Mesothelial cell of epicardium (in vitro differentiated cells): ENCODE measurements at places on chromosomes 1 and 21. TPM values are rescaled to one million over a fixed set of nuclear protein-coding genes. Genes with fewer than 3 reads are reported as not detected.

GRCh38 chr1:163820766-163821165 lies 499.0 kb downstream of the NUF2 start:
- H3K36me3 ChIP-seq: peaks cover 7% of the 10 kb centered on the region
- no peak overlapping the region for H3K4me3 ChIP-seq
- no peaks in the 10 kb centered on the region for H3K27me3 ChIP-seq
- no peak for DNase-seq
- peaks cover 54% of the 10 kb centered on the region for H3K4me1 ChIP-seq
- H3K27ac ChIP-seq: peak overlapping the region; percentile 92

Gene VCAM1
- 30.8 to 35.6 TPM (median 33.6 TPM) in 3 replicates for total RNA-seq

- peaks cover 16% of the 10 kb centered on the region for H3K4me1 ChIP-seq
- DNase-seq: no peak
- no peak overlapping the region for H3K4me3 ChIP-seq
- peaks cover 4% of the 10 kb centered on the region for H3K36me3 ChIP-seq
- no peaks in the 10 kb centered on the region for H3K27me3 ChIP-seq
- H3K27ac ChIP-seq: peak overlapping the region; percentile 30
Measured at GRCh38 chr1:160993544-160994193, 27.3 kb downstream of the F11R start.

Gene KIF17
- total RNA-seq: 0.40 to 0.86 TPM (median 0.44 TPM) in 3 replicates

DNA sequence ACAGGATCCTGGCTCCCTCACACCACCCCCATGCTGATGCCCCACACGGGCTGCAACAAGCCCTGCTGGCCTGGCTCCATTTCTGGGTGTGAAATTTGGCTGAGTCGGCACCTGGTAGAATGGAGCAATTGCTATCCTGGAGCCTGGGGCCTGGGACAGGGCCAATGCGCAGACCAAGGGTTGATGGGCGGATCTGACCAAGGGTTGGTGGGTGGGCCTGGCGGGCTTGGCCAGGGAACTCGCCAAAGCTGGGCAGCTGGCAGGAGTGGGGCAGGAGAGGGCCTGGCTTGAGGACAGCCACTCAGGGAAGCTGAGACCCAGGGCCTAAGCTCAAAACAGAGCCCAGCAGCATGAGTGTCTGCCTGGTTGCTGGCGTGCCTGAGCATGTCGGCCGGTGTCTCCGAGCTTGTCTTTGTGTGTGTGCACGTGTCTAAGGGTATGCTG lies 70.9 kb upstream of the POU3F1 start:
- peaks cover 14% of the 10 kb centered on the region for H3K27me3 ChIP-seq
- no peak for DNase-seq
- H3K4me1 ChIP-seq: no peaks in the 10 kb centered on the region
- no peak overlapping the region for H3K4me3 ChIP-seq
- H3K27ac ChIP-seq: no peak overlapping the region

- DNase-seq: no peak
- no peaks in the 10 kb centered on the region for H3K27me3 ChIP-seq
- no peaks in the 10 kb centered on the region for H3K36me3 ChIP-seq
- peak overlapping the region; percentile 97 for H3K27ac ChIP-seq
- H3K4me3 ChIP-seq: no peak overlapping the region
Measured at GRCh38 chr1:21325231-21325718, 35.0 kb upstream of the ECE1 start.

Gene C1orf167
- 0.18 to 0.20 TPM in 2 of 3 replicates, not detected in the other for total RNA-seq

Gene TMEM269
- 0.54 to 0.98 TPM (median 0.91 TPM) in 3 replicates for total RNA-seq

DNA sequence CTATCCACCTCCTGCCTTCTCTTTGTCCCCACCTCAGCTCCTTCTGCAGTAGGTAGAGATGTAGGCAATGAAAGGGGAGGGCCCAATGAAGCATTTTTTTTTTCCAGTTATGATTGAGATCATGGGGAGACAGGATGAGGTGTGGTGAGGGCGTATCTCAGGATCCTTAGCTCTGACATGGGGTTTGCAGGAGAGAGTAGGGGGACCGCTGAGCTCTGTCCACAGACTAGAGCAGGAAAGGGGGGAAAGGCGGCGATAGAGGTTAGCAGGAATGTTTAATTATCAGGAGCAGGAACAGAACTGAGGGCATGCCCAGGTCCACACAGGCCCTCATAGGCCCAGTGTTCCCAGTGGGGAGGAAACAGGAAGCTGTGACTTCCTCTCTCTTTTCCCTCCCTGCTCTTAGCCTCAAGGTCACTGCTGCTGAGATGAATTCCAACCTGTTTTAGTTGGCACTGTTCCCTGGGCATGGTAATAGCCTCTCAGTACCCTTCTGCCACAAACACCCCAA lies 901 bp upstream of the RXFP4 start:
- peak overlapping the region; percentile 64 for H3K27ac ChIP-seq
- H3K27me3 ChIP-seq: no peaks in the 10 kb centered on the region
- H3K4me1 ChIP-seq: peaks cover 26% of the 10 kb centered on the region
- no peak for DNase-seq
- no peaks in the 10 kb centered on the region for H3K36me3 ChIP-seq

GRCh38 chr1:34590211-34590623 lies 164.6 kb upstream of the GJB5 start:
- H3K4me1 ChIP-seq: peaks cover 2% of the 10 kb centered on the region
- H3K4me3 ChIP-seq: no peak overlapping the region
- peaks cover 30% of the 10 kb centered on the region for H3K27me3 ChIP-seq
- H3K27ac ChIP-seq: no peak overlapping the region
- no peaks in the 10 kb centered on the region for H3K36me3 ChIP-seq

DNA sequence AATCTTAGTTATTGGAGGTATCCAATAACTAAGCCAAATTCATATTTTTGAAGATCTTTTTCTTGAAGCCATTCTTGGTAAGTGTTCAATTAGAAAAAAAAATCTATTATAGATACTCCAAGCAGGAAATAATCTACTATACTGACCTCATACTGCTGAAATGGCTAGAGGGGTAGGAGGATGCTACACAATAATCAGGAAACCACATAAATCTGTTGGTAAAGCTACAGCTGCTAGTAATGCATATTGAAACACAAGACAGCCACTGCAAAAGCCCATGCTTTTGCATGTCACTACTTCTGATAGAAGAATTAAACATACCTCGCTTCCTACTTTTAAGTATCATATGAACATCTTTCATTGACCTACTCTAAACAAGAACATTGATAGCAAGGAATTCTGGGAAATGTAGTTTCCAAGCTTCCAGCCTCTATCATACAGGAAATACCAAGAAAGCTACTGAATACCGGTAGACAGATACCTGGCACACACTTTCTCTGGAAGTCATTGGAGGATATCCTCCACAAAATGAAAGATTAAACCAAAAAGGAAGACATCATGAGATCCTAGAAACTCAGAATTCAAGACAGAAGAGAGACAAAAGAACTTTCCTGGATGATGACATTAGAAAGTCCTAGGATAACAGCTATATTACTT lies 103.0 kb upstream of the VAV3 start:
- no peak overlapping the region for H3K27ac ChIP-seq
- no peak overlapping the region for H3K4me3 ChIP-seq

Gene FAM151A
- total RNA-seq: not detected in 3 replicates

- H3K27me3 ChIP-seq: no peaks in the 10 kb centered on the region
- no peak overlapping the region for H3K4me3 ChIP-seq
- peaks cover 19% of the 10 kb centered on the region for H3K36me3 ChIP-seq
- no peak for DNase-seq
Measured at GRCh38 chr1:61926597-61926996, 184.3 kb downstream of the PATJ start.

Gene LCE3E
- not detected in 3 replicates for total RNA-seq

GRCh38 chr1:207030522-207031009 lies 2.0 kb downstream of the C1orf116 start:
- no peak for DNase-seq
- no peak overlapping the region for H3K27ac ChIP-seq
- H3K4me1 ChIP-seq: peaks cover 19% of the 10 kb centered on the region
- H3K36me3 ChIP-seq: no peaks in the 10 kb centered on the region

- no peak overlapping the region for H3K4me3 ChIP-seq
- H3K27me3 ChIP-seq: no peaks in the 10 kb centered on the region
- H3K4me1 ChIP-seq: no peaks in the 10 kb centered on the region
- no peaks in the 10 kb centered on the region for H3K36me3 ChIP-seq
- no peak overlapping the region for H3K27ac ChIP-seq
Measured at GRCh38 chr21:35932232-35932911, 128.0 kb downstream of the SETD4 start.

Gene LYSMD1
- 9.9 to 11.8 TPM (median 11.4 TPM) in 3 replicates for total RNA-seq

Gene LRRC71
- total RNA-seq: 0.11 to 0.34 TPM (median 0.13 TPM) in 3 replicates

GRCh38 chr21:37711286-37711829 lies 204.9 kb downstream of the KCNJ6 start:
- peaks cover 20% of the 10 kb centered on the region for H3K27me3 ChIP-seq
- peaks cover 26% of the 10 kb centered on the region for H3K4me1 ChIP-seq
- no peaks in the 10 kb centered on the region for H3K36me3 ChIP-seq
- no peak overlapping the region for H3K4me3 ChIP-seq
- DNase-seq: no peak

Gene ALPL
- total RNA-seq: 0.59 to 1.2 TPM (median 0.89 TPM) in 3 replicates

- H3K36me3 ChIP-seq: no peaks in the 10 kb centered on the region
- no peak for DNase-seq
- H3K4me1 ChIP-seq: peaks cover 23% of the 10 kb centered on the region
- H3K27me3 ChIP-seq: no peaks in the 10 kb centered on the region
Measured at GRCh38 chr1:168972225-168972624, 134.3 kb upstream of the ATP1B1 start.

GRCh38 chr1:47182676-47183235 lies 7.1 kb downstream of the PDZK1IP1 start:
- no peak for DNase-seq
- peaks cover 12% of the 10 kb centered on the region for H3K4me1 ChIP-seq
- no peak overlapping the region for H3K4me3 ChIP-seq
- peaks cover 50% of the 10 kb centered on the region for H3K27me3 ChIP-seq

DNA sequence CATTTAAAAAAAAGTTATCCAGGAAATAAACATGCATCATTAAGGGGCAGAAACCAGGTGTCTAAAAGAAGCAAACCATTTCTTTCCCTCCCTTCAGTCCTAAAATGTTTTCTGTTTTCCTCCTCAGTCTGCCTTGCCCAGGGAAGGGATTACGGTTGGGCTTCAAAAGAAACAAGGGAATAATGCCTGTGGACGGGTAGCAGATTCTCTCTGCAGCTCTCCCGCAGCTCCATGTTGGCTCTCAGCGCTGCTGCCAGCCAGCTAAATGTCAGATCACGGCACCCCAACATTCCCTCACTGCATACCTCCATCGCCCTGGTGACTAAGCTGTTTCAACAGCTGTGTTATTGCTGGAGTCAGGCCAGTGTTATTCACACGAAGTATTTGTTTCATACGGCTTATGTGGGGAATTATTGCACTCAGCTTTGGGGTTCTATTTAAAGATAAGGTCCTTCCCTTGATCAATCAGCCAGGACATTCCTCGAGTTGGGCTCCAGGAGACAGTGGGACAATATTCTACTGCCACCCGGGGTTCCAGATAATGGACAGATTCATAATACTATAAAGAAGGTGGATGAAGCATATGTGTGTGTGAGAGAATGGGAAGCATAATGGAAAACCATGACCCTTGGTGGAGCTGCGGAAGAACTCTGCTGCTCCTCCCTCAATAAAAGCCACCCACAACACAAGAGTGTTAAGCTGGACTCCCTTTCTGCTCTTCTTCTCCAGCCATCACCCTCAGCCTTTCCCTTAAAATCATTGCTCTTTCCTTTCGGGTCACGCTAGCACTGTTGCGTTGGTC lies 58.2 kb downstream of the WLS start:
- DNase-seq: peak; percentile 28
- no peaks in the 10 kb centered on the region for H3K27me3 ChIP-seq
- peak overlapping the region; percentile 95 for H3K27ac ChIP-seq

Gene TP53BP2
- 63.8 to 75.3 TPM (median 64.6 TPM) in 3 replicates for total RNA-seq

GRCh38 chr1:156121457-156121856 lies 6.9 kb downstream of the LMNA start:
- peak overlapping the region; percentile 79 for H3K27ac ChIP-seq
- H3K36me3 ChIP-seq: peaks cover 4% of the 10 kb centered on the region
- no peaks in the 10 kb centered on the region for H3K27me3 ChIP-seq
- no peak overlapping the region for H3K4me3 ChIP-seq

- no peak for DNase-seq
- no peaks in the 10 kb centered on the region for H3K36me3 ChIP-seq
- no peak overlapping the region for H3K27ac ChIP-seq
- peaks cover 2% of the 10 kb centered on the region for H3K27me3 ChIP-seq
Measured at GRCh38 chr1:91631718-91632330, 131.2 kb downstream of the CDC7 start.

- H3K4me3 ChIP-seq: peak overlapping the region; percentile 61
- peaks cover 89% of the 10 kb centered on the region for H3K27me3 ChIP-seq
- H3K36me3 ChIP-seq: no peaks in the 10 kb centered on the region
- peaks cover 10% of the 10 kb centered on the region for H3K4me1 ChIP-seq
- no peak overlapping the region for H3K27ac ChIP-seq
Measured at GRCh38 chr1:180228648-180229482, 1.2 kb upstream of the LHX4 start.

Gene SHE
- total RNA-seq: 0.29 to 0.54 TPM (median 0.47 TPM) in 3 replicates

GRCh38 chr1:214086945-214087344 lies 99.2 kb downstream of the PROX1 start:
- no peak for DNase-seq
- H3K27ac ChIP-seq: no peak overlapping the region
- no peaks in the 10 kb centered on the region for H3K4me1 ChIP-seq
- H3K4me3 ChIP-seq: no peak overlapping the region
- peaks cover 23% of the 10 kb centered on the region for H3K27me3 ChIP-seq
- no peaks in the 10 kb centered on the region for H3K36me3 ChIP-seq

Gene CD2
- total RNA-seq: not detected in 3 replicates

Gene ZSWIM5
- 2.0 to 2.5 TPM (median 2.4 TPM) in 3 replicates for total RNA-seq

Gene GPR25
- 0.25 TPM in 1 of 3 replicates, not detected in the others for total RNA-seq

DNA sequence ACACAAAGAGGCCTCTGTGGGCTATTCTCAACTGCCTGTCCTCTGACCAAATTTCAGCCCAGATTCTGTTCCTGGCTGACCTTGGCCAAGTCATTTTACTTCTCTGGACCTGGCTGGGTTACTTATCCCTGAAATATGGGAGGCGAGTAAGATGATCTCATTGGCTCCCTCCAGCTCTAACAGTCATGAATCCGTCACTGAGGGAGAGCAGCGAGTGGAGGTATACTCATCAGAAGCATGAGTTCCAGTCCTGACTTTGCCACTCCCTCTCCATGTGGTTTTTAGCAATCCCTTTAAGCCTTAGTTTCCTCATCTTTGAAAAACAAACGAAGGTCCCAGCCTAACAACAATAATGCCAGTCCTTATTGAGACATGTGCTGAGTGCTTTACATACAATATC lies 63.5 kb downstream of the CCDC185 start:
- no peaks in the 10 kb centered on the region for H3K4me1 ChIP-seq
- H3K27ac ChIP-seq: no peak overlapping the region
- H3K4me3 ChIP-seq: no peak overlapping the region
- H3K27me3 ChIP-seq: peaks cover 17% of the 10 kb centered on the region
- no peaks in the 10 kb centered on the region for H3K36me3 ChIP-seq

Gene LAD1
- total RNA-seq: 17.6 to 23.0 TPM (median 20.7 TPM) in 3 replicates

GRCh38 chr21:37272897-37273296 lies 5.8 kb upstream of the VPS26C start:
- no peak for DNase-seq
- no peak overlapping the region for H3K4me3 ChIP-seq
- H3K36me3 ChIP-seq: no peaks in the 10 kb centered on the region
- H3K27ac ChIP-seq: no peak overlapping the region
- H3K27me3 ChIP-seq: no peaks in the 10 kb centered on the region
